CD4-positive, alpha-beta T cell treated with Interleukin-6 for 4 hours (primary cell): ENCODE measurements at places on chromosomes 3 and 15.

DNA sequence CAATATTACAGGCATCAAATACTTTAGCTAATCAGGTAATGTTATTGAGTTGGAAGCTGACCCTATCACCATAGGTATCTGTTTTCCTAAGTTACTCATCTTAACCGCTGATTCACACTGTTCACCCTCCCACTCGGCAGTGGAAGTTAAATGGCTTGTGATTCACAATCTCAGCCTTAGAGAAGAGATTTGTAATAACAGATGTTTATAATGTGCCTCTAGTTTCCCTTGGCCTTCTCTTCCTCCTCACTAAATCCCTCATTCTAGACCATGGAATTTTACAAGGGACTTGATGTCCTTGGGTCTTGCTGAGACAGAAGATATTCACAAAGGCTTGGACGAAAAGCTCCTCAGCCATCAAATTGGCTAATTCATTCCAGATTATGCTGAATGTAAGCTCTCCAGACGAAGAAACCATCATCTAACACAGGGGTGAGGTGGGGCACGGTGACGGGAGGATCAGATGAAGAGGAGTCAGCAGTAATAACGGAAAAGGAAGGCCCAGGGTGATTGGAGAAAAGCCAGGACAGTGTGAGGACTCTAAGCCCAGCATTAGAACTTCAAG lies 931.7 kb downstream of the MCTP2 start:
- DNase-seq: no peak

GRCh38 chr15:84721371-84721770 lies 5.4 kb upstream of the SEC11A start:
- peak; percentile 47 for DNase-seq

GRCh38 chr3:132325103-132325606 lies 7.9 kb downstream of the ACP3 start:
- DNase-seq: no peak

GRCh38 chr15:66126031-66126441 lies 127.5 kb downstream of the MEGF11 start:
- no peak for DNase-seq

DNA sequence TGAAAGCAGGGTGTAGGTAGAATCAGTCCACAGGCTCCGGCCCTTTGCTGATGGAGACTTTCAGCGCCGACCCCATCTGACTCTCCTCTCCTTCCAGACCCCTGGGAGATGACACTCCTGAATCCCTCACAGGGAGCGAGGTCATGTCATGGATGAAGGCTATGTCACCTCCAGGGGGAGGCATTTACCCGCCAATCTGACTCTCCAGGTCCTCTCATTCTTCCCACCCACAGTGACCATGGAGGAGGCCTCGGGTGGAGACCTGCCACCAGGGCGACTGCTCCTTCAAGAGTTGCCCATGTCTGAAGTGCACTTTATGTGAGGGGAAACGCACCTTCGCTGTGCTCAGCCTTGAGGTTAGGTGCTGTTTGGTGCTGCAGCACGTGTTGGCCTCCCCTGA lies 112.7 kb downstream of the KLF13 start:
- peak; percentile 46 for DNase-seq

DNA sequence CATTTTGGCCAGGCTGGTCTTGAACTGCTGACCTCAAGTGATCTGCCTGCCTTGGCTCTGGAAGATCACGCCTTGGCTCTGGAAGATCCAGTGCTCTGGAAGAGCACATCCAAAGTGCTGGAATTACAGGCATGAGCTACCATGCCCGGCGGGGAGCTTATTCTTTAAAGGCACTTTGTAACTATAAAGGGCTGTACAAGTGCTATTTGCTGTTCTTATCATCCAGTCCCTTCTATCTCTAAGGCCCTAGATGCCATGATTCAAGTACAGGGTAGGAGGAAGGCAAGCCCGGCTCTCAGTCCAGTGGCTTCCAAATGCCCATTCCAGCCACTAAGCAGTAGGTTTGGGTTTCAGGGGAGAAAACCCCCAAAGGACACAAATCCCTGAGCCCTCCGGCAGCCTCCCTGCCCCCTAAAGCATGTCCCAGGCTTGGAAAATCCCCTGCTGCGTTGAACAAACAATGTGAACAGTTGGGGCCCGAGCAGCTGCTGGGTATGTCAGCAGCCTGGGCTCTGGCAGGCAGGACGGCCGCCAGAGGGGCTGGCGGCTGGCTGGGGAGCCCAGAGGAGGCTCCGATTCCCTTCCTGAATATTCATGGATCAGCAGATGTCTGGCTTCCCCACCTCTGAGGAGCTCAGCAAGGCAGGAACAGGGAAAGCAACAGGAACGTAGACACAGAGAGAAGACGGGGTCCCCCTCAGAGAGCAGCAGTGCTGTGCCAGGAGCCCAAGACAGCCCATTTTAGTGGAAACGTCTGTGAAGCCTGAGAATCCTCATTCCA lies 7.7 kb downstream of the IGDCC4 start:
- no peak for DNase-seq

GRCh38 chr15:67809866-67810265 lies 15.4 kb upstream of the SKOR1 start:
- DNase-seq: no peak
